Liver (tissue), 10 donors: ENCODE measurements at places on chromosomes 13 and 19.

DNA sequence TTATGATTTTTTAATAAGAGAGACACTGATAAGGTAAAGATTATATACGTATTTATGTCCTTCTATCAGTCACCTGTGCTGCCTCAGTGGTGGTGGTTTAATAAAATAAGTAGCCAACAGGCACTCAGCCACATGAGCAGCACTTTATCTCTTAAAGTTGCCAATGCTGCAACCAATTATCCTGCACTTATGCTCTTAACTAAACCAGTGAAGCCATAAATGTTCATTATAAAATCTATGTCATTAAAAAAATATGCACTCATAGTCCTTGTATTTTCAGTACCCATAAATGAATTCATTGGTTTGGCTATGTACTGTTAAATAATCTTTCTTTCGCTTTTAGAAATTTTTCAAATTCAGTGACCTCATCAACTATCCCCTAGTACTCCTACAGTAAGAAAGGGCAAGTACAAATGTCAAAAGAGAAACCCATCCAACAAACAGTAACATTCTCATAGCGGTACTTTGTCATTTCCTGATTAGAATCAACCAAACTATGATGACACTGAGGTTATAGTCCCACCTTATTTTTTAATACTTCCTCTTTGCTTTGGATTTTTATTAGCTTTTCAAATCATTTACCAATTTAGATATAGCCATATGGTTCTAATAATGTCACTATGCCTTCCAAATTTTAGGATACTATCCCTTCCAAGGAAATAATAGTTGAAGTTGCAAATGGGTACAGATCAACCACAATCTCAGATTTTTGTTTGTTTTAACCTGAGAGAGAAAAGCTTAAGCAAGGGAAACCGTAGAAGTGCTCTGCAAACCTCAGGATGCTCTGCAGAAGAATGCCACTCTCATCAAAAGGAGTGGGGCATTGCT is 190.9 kb downstream of the KLF12 start:
- no peak for DNase-seq

- DNase-seq, result no peak
Measured at GRCh38 chr13:52894413-52894812, 46.0 kb upstream of the PCDH8 start.

GRCh38 chr19:50312967-50313811 is 16.0 kb downstream of the KCNC3 start:
- DNase-seq, result no peak

DNA sequence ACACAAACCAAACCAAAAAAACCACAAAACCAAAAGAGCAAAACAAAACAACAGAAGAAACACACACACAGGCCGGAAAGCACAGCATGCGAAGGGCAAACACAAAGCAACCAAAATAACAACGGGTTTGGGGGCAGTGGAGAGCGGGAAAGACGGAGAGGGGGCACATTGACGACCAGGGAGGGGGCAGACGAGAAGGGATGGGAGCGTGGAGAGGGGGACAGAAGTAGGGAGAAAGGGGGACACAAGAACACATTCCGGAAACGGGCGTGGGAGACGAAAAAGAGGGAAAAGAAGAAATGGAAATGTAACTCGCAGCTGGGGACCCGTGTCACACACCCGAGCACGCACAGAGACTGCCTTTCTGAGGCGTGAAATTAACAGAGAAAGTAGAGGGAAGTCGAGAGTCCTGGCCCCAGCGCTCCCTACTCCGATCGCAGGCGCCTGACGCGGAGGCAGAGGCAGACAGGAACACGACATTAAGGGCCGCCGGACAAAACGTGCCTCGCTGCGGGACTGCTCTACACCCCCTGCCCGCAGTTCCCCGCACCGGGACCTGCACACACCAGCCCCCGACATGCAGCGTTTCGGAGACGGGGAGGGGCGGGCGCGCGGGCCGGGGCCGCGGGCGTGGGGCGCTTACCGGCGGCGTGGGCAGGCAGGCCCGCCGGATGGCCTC is 652 bp downstream of the POU4F1 start:
- DNase-seq, result no peak

GRCh38 chr13:85503797-85504196 is 295.4 kb downstream of the SLITRK6 start:
- DNase-seq, result no peak

DNA sequence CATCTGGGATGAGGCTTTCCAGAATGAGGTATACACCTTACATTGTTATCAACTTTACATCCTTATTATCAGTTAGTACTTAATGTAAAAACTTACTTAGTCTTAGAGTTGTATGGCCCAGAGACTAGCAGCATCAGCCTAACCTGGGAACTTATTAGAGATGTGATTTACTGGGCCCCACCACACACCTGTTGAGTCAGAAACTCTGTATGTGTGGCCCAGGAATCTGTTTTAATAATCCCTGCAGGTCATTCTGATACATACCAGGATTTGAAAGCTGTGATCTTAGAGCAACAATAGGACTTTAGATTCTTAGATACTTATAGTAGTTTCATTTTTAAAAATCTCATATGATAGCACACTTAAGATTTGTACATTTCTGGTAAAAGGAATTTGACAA is 17.4 kb downstream of the FNDC3A start:
- DNase-seq, result no peak

DNA sequence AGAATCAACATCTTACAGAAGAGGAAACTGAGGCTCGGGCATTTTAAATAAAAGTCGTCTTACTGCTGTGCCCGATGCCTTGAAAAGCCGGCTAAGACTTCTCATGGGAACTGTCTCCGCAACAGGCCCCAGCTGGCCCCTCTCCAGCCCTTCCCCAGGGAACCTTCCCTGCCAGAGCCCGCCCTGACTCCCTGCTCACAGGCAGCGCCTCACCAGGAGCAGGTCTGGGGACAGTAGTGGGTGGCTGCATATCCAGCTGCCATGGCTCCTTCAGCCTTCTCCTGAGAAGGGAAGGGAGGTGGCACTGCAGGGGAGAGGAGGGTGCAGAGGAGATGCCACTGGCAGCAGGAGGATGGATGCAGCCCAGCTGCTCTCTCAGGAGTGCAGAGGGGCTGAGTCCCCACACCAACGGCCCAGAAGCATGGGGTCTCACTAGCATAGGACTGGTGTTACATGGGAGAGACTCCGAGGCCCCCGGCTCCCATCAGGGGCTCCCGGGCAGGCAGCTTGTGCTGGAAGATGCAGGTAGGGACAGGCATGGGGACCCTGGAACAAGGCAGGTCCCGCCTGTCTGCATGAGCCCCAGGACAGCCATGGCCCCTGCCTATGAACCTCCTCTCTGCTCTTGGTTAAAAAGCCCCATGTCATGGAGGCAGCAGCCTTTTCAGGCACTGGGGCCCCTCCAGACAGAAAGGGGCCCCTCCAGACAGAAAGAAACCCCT is 216.4 kb upstream of the SGCG start:
- no peak for DNase-seq
